ENCODE measurements at places on chromosomes 4 and X. TPM values are rescaled to one million over a fixed set of nuclear protein-coding genes. Genes with fewer than 3 reads are reported as not detected.

ANXA10 gene
- polyA plus RNA-seq: not detected

PABPC1L2A gene
- not detected for polyA plus RNA-seq

DSPP gene
- not detected for polyA plus RNA-seq

TCEANC gene
- 0.94 TPM for polyA plus RNA-seq

ARHGAP6 gene
- 7.0 TPM for polyA plus RNA-seq

DGKK gene
- 0.01 TPM for polyA plus RNA-seq

NUDT10 gene
- polyA plus RNA-seq: 0.30 TPM

DNA sequence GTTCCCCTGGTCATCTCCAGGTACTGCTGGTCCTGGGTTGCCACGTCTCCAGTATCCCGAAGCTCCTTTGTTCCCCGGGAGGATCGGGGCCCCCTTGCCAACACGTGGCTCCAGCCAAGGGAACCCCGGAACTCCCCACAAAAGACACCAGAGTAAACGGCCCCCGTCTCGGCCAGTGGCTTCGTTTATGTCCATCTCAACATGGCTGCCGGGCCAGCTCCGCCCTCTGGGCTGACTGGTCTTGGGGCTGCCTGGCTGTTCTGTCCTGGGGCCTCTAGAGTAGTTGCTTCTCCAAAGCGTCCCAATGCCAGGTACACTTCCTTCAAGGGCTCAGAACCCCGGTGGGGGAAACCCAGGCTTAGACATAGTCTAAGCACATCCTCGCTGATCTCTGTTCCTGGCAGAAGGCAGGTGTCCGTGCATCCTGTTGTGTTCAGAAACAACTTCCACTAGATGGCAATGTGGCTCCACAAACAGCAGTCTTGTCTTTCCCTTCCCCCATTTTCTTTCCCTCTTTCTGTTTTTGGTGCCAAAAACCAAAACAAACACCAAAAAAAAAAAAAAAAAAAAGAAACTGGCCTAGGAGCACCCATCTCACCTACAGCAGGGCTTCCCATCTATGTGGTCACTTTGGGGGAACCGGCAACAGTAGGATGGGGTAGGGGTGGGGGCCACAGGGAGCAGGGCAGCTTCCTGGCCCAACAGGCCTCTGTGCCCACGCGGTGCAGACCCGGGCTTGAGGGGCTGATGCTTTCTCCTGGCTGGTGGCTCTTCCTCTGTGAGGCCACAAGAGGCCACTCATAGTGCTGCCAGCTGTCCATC is 35.3 kb downstream of the NBDY start:
- DNase-seq: peak; percentile 73
- no peaks in the 10 kb centered on the region for H3K36me3 ChIP-seq
- peak overlapping the region; percentile 52 for H3K4me3 ChIP-seq
- H3K27me3 ChIP-seq: no peaks in the 10 kb centered on the region

- no peak for DNase-seq
- H3K4me3 ChIP-seq: no peak overlapping the region
- H3K27ac ChIP-seq: no peak overlapping the region
- no peaks in the 10 kb centered on the region for H3K27me3 ChIP-seq
These were observed 348.7 kb upstream of the KLF3 start for GRCh38 chr4:38315286-38315685.

- no peaks in the 10 kb centered on the region for H3K36me3 ChIP-seq
- H3K27ac ChIP-seq: no peak overlapping the region
- peak; percentile 69 for DNase-seq
- H3K4me1 ChIP-seq: no peaks in the 10 kb centered on the region
These were observed 115.1 kb downstream of the RBM47 start for GRCh38 chr4:40514497-40514951.

GRCh38 chr4:80035336-80035735 is 37.7 kb downstream of the ANTXR2 start:
- no peaks in the 10 kb centered on the region for H3K4me1 ChIP-seq
- H3K4me3 ChIP-seq: no peak overlapping the region
- no peak overlapping the region for H3K27ac ChIP-seq

- H3K27ac ChIP-seq: no peak overlapping the region
- no peaks in the 10 kb centered on the region for H3K27me3 ChIP-seq
- no peak overlapping the region for H3K4me3 ChIP-seq
- H3K4me1 ChIP-seq: no peaks in the 10 kb centered on the region
These were observed 23.1 kb downstream of the DACH2 start for GRCh38 chrX:86171366-86171765.

Measured in lung (tissue), 17 donors.